ENCODE measurements at places on chromosomes 11 and 22.

DNA sequence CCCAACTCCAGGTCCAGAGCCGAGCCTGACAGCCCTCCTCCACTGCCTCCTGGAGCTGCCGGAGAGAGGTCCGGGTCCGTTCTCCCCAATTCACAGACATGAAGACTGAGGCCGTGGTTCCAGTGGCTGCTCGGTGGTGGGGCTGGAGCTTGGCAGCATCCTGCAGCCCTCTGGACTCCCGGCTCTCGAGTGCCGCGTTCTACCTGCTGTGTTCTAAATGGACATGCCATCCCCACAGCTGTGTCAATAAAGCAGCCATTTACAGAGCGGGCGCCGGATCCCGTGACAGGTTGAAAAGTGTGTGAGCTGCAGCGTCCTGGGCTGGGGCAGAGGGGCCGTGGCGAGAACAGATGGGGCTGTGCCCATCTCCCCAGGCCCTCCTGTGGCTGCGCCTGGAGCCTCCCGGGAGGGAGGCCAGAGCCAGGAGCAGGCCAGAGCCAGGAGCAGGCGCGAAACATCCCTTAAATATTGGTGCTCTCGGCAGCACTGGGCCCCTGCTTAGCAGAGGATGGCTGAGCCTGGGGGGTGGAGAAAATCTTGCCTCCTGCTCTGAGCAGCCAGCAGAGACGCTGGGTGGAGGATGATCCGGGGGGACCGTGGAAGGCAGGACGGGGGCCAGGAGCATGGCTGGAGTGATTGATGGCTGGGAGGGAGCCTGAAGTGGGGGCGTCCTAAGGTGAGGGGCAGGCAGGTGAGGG lies 46.2 kb downstream of the FLRT1 start:
- no peak for DNase-seq

DNA sequence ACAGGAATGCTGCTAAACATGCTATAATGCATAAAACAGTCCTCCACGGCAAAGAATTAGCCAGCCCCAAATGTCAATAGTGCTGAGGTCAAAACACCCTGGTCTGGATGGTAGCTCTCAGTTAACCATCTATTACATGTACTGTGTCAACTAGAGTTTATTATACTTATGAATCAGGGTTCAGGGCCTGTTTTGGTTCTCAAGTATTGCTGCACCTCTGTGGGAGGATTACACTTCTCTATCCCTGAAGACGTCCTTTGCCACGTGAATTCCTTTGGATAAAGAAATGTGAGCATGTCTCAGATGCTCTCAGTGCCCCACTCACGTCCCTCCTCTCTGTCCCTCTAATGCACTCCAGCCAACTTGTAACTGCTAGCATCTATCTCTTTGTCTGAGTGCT lies 53.4 kb downstream of the SLC1A2 start:
- no peak for DNase-seq

GRCh38 chr11:93986716-93987115 lies 34.4 kb upstream of the HEPHL1 start:
- no peak for DNase-seq

- DNase-seq = no peak
These were observed 9.2 kb downstream of the RHOG start for GRCh38 chr11:3831378-3832239.

DNA sequence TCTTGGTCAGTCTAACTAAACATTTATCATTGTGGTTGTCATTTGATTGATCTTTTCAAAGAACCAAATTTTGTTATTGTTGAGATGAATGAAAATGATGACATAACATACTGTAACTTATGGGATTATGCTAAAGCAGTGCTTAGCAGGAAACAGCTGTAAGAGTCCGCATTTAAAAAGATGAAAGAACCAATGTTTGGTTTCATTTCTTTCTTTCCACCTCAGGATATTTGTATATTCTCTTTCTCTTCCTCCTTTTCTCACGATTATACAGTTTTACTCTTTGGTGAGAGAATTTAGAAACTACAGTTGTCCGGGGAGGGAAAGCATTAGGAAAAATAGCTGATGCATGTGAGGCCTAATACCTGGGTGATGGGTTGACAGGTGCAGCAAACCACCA lies 23.1 kb downstream of the PIH1D2 start:
- no peak for DNase-seq

DNA sequence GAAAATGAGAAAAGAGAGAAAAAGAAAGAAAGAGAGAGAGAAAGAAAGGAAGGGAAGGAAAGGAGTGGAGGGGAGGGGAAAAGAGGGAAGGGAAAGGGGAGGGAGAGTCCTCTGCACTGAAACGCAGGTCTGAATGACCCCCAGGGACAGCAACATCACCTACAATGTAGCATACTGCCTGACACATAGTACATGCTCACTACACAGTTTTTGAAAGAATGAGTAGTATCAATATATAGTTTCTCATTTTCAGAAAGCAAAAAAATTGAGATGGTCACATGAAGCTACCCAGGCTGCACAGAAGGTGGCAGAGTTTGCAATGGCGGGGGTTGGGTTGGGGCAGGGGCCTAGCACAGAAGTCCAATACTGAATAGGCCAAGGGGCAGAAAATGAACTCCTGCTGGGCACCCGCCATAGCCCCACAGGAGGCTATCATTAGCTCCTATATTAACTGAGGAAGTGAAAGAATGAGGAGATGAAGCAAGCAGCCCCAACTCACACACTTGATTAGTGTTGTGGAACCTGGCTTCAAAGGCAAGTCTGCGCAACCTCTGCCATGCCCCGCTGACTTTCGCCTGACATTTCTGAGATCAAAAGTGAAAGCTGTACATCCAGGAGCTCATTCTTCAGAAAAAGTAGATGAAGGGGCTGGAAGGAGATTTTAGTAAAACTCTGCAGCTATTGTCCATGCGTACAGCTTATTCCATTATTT lies 241.2 kb upstream of the SYN3 start:
- peak; percentile 58 for DNase-seq

DNA sequence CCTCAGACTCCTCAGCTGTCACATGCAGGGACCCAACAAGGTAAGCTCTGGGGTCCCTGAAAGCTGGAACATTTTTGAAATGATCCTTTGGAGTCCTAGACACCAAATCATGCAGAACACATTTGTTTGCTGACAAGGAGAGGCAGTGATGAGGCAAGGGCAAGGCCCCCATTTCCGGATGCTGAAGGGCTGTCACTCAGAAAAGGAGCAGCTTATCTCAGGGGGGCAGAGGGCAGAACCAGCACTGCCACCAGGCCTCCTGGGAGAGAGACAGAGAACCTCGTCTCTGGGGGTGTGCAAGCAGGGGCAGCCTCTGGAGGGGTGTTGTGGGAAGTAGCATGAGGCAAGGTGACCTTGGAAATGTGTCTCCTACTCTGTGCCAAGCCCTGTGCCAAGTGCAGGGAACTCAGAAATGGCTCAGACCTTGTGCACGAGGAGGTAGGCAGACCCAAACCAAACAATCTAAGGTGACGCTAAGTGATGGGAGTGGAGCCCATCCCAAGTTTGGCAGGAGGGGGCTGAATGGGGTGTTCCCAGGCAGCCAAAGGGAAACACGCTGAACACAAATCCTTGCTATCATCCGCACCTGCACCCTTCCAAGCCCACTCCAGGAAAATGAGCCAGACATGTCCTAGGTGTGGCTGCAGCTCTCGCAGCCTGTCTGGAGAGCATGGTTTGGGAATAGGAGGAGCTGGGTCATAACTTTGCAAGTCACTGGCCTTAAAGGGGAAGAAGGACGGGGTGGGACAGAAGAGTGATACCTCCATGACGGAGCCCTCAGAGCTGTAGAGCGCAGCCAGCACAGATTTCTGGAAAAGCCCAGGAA lies 94.2 kb downstream of the PDE2A start:
- no peak for DNase-seq

DNA sequence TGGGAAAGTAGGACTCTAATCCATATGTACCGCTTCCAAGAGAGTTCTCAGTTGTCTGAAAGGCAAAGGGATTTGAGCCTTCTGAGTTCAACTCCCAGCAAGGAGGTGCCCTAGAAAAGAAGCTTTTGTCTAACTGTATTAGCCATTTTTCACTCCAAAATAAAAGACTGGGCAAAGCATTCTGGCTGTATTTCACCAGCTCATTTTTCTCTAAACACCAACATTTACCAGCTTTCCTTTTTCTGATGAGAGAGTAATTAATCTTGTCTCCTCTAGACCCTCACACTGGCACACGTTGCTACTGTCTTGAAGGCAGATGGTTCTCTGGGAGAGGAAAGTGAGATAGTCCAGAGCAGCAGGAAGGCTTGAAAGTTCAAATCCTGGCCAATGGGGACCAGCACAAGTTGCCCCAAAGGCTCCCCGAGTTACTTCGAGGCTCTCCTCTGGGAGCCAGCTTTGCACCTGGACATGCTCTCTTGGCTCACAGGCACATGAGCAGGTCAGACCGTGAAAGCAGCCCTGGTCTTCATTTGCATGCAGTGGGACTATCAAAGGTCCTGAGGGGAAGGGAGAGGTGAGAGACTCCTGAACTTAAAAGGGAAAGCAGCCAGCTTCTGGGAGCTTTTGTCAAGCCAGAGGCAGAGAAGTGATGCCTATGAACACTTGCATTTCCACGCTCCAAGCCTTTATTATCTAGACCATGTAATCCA lies 100.0 kb downstream of the NTM start:
- no peak for DNase-seq

GRCh38 chr11:29129844-29130243 lies 887.0 kb downstream of the KCNA4 start:
- no peak for DNase-seq

GRCh38 chr11:131811383-131811782 lies 441.0 kb downstream of the NTM start:
- no peak for DNase-seq

DNA sequence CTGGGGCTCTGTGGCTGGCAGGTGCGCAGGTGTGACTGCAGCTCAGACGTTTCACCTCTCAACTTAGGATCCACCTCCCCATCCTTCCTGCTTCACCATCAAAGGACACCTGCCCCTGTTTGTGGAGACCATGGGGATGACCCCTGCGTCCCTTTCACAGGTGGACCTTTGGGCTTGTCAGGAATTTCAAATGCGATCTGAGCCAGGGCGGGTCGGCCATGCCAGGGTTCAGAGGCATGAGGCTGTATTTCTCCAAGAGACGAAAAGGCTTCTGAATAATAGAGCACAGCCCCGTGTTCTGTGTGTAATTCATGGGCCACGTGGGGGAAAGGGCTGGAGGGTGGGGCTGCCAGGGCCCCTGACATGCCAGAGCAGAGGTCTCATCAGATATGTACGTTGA lies 668.0 kb downstream of the BRD1 start:
- no peak for DNase-seq

DNA sequence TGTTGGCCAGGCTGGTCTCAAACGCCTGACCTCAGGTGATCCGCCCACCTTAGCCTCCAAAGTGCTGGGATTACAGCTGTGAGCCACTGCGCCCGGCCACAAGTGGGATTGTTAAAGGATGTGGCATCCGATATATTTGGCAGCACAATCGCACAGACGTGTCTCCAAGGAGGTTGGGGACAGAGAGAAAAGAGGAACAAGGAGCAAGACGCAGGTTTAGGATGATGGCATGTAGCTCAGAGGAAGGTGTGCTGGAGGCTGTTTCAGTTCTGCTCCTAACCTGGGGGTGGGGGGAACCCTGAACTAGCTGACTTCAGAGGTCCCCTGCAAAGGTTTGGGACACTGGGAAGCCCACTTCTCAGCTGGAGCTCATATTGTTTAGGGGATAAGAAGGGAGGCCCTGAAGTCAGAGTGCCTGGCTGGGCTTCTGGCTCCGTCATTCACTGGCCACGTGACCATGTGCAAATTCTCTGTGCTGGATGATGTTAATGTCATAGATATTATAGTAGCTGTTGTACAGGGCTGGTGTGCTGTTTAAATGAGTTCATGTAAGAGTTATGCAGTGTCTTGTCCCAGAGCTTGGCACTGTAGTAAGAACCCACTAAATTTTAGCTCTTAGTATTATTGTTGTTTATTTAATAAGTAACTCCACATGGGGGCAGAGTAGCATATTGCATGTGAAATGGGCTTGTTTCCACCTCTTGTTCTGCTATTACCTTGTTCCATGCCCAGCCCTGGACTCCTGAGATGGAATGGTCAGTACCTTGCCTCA lies 129.7 kb downstream of the ST3GAL4 start:
- DNase-seq = no peak

DNA sequence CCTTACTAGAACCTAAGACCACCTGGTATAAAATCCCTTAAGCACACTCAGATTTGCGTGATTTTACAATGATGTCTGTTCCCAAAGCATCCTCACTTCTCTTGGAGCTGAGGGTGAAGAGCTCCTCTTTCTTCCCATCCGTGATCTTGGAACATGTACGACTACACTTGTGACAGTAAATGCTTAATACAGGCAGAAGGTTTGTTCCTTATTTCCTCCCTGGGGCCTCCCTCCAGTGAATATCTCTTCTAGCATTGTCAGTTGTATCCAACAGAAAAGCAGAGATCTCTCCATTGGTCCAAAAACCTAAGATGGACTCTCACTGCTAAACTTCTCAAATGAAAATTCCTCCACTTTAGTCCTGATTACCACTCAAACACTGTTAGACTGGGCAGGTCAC lies 103.6 kb upstream of the VPREB1 start:
- DNase-seq = no peak

DNA sequence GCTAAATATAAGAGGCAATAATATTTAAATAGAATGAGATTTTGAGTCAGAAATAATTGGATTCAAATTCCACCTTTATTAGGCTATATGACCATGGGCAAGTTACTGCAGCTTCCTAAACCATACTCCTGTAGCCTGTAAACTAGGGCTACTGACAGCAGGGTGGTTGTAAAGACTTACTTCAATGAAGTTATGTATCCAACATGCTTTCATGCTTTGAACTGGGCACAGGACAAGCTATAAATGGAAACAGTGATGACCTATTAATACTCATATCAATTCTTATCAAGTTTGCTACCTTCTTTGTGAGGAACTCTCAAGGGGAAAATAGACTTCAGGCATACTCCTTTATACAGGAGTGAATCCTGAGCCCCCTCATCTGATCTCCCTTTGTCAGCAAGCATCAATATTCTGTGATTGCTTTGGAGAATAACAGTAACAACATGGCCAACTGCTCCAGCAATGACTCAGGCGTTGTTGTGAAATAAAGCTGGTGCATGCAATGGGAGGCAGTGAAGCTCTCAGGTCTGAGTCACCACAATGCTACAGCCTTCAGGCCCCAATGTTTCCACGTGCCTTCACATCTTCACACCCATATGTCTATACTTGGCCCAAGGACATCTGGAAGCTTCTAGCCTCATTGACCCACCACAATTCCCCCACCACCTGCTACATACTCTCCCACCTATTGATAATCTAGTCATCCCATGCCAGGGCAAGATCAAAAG lies 102.5 kb downstream of the KCNA4 start:
- no peak for DNase-seq

- no peak for DNase-seq
These were observed 21.1 kb upstream of the TTLL12 start for GRCh38 chr22:43207849-43208702.

DNA sequence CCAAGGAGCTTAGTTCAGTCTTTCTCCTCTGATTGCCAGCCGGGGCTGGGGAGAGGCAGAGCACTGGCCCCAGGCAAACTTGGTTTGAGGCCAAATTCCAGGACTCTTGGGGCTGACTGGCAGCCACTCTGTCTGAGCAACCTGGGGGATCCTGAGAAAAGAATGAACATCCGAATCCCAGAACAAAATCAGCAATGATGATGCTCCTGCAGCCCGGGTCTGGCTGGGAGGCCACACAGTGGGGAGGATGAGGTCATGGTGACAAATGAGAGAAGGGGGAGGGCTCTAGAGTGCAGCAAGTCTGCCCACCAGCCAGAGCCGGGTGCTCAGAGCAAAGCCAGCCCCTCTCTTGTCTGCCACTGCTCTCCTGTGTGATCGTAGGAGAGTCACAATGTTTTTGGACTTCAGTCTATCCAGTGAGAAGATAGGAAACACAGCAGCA lies 71.8 kb upstream of the PAX6 start:
- no peak for DNase-seq
